Stimulated activated CD8-positive, alpha-beta memory T cell treated with anti-CD3 and anti-CD28 coated beads, Interleukin-7, amount 100 ng/mL, for 1 hour (primary cell): ENCODE measurements at places on chromosomes 13 and 19.

DNA sequence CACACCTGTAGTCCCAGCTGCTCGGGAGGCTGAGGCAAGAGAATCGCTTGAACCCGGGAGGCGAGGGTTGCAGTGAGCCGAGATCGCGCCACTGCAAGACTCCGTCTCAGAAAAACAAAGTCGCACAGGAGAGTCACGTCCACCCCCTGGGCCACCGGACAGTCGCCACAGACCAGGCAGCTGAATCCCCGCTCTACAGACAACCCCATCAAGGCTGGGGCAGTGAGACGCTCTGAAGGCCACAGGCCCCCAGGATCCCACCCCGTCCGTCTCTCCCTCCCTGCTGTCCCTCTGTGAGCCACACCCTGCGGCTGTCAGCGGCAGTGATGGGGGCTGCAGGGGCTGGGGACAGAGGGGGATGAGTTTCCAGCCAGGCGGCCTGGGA is 15.5 kb upstream of the PTBP1 start:
- DNase-seq = no peak

GRCh38 chr19:23769691-23770468 is 11.2 kb upstream of the ZNF681 start:
- no peak for DNase-seq

- no peak for DNase-seq
Measured at GRCh38 chr19:13398182-13398581, 108.1 kb downstream of the CACNA1A start.

DNA sequence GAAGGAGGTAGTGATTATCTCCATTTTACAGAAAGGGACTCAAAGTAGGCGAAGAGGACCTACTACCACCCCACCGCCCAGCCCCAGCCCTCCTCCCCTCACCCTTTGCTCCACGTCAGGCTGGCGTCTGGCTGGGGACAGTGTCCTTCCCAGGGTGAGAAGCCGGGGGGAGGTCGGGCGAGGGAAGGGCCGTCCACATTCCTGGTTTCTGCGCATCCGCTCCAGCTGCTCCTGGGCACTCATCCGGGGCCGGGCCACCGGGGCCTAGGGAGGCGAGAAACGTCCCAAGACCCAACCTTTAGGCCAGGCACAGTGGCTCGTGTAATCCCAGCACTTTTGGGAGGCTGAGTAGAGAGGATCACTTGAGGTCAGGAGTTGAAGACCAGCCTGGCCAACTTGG is 4.8 kb upstream of the HSD17B14 start:
- DNase-seq = no peak
